ENCODE measurements at places on chromosomes 1 and 21.

DNA sequence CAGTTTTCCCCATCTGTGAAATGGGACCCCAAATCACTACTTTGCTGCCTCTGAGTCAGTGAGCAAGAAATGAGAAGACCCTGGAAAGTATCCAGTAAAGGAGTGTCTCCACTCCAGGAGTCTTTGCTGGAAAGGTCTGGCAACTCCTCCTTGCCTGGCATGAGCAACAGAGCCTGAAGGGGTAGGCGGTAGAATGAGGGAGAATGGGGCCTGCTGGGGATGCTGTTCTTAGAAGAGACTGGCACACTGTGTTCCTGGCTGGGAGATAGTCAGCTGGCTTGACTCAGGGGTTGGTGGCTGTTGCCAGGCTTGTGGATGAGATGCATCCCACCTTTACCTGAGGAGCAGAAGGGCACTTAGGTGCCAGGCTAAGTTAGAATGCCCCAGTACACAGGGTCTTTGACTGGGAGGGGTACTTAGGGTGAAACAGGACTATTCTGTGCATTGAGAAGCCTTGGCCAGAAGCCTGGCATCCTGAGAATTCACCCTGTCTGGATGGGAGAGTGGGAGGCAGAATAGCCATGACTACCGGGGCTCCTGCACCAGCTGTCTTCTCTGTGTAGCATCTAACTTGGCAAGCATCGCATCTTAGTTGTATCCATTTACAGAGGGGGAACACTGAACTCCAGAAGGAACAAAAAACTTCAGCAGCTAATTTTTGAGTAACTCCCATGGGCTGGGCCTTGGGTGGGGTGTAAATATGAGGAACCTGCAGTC, 2.5 kb downstream of the MFSD2A start:
- peak; percentile 14 for DNase-seq

- no peak for DNase-seq
These were observed 36.8 kb downstream of the MAP10 start for GRCh38 chr1:232841823-232842565.

DNA sequence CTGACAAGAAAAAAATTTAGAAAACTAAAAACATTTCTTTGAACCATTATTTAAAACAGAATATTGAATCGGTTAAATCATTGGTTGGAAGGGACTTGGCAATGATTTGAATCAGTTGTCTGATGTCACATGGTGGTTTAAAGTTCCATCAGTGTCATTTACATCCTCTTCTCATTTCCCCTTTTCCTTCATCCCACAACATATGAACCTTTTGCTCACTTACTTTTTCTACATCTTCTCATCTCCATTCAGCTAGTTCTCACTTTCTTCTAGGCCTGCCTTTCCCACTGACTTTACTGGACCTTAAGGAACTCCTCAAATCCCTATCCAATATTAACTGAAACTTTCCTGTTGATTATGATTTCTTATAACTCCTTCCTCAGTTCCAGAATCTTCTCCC, 58.5 kb downstream of the PHACTR4 start:
- DNase-seq, result no peak

GRCh38 chr21:14864211-14865021, 200.4 kb downstream of the NRIP1 start:
- DNase-seq, result peak; percentile 80

- DNase-seq, result peak; percentile 89
These were observed 31.8 kb downstream of the KCNK2 start for GRCh38 chr1:215114154-215114933.

DNA sequence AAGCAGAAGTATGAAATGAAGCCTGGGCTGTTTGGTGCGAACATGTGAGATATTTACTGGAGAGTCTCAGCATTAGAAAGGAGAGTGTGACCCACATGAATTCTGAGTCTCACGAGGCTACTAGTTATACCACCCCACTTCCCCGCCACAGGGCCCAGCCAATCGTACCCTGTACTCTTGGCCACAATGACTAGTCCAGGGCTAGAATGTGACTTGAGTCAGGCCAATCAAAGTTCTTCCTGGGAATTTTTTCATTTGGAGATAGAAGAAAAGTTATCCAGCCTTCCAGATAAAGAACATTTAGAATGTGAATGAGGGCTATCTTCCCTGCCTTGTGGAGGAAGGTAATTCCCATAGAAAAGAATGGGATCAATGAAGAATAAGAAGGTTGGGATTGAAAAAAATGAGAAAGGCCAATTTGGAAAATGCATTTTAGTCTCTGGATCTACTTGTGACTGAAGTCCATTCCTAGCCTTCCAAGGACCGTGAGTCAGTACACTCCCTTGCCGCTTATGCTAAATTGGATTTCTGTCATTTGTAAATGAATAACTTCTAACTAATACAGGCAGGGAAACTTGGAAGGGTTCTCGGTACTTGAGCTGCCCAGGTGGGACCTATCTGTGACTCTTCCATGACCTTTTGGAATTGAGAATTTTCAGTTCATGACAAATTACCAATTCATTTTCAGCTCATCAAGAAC, 12.3 kb upstream of the RIMKLA start:
- DNase-seq, result no peak

DNA sequence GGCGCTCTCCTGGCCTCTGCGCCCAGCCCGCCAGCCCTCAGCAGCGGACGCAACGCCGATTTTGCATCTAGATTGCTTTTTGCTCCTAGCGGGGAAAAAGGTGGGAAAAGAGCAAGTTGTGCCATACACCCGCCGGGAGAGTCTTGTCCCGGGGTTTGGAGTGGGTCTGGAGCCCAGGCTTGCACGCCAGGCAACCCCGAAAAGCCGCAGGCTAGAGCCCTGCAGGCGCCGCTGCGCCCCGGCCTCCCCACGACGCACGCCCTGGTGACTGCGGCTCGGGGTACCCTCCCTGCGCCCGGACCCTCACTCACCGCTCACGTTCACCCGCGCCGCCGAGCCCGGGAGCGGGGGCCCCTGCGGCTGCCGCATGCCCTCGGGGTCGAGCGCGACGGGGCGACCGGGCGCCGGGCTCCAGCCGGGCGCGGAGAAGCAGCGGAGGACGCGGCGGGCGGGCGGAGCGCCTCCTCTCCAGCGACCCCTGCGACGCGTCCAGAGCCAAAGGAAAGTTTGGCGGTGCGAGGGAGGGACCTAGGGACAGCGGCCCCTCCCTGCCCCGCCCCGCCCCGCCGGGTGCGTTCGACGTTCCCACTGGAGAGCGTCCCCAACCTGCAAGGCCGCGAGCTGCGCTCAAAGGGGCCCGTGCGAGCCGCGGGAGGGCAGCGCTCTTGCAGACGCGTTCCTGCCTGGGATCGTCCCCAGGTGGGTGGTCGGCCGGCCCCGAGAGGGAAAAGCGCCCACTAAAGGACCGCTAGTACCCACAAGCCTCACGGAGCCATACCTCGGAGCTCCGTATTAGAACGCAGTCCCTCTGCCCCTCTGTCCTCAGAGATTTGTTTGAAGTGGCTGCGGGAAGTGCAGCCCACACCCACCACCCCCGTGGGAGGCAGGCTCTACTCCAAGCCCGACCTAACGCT, at the start of gene LPAR3:
Gene LPAR3, minus strand, starts transcription at position 502 of the 914 bp plus-strand sequence. CDS start 27,086 bp downstream, outside the sequence.
- peak; percentile 58 for DNase-seq

DNA sequence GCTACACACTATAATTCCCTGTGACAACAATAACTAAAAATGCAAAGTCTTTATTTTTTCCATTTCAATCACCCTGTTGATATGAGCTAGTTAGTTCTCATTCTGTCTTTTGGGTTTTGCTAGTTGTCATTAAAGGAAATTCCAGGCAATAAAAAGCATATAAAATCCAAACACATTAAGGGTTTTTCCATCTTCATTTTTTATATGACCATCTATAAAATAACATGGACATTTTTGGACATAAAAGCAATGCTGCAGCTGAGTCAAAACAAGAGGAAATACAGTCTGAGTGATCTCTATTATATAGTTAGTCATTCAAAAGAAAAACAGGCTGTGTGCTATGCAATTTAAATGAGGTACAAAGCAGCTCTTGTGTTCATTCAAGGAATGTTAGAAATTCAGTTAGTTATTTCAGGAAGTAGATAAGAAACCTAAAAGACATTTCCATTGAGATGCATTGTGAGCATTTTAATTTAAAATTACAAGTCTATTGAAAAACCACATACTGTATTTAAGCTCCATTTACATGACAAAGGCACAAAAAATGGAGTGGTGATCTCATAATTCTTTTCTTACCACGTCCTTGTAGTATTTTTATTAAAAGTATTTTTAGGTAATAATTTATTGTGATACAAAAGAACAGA, 67.3 kb upstream of the BCL10 start:
- peak; percentile 86 for DNase-seq

DNA sequence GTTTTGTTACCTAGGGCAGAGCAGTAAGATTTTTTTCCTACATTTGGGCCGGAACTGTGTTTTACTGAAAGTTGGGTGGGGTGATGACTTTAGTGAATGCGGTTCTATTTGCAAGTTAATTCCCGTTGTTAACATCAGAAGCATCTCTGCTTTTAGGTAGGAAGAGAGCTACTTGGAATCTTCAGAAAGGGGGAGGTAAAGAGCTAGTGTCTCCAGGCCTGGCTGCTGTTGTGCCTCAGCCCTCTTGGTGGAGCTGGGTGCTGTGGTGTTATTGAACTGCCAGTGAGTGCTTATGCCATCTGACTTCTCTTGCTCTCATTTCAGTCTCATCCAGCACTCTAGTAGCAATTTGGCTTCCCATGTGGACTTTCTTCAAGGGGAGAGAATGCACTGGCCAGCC, 3.4 kb downstream of the KDM4A start:
- DNase-seq, result peak; percentile 54

DNA sequence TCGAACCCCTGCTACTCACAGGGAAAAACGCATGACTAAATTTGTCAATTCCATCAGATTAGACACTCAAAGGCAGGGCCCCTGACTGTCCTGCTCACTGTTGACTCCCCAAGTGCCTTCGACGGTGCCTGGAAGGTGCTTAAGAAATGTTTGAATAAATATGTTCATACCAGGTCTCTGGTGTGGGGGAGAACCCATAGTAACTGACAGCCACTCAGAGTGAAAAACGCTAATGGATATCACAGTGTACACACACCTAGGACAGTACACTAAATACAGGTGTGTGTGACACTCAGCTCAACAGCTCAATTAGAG, 39.7 kb upstream of the WASF2 start:
- no peak for DNase-seq

- peak; percentile 58 for DNase-seq
These were observed 6.0 kb upstream of the SF3A3 start for GRCh38 chr1:37995751-37996345.

- DNase-seq, result no peak
These were observed 12.4 kb upstream of the THRAP3 start for GRCh38 chr1:36211841-36212240.

- no peak for DNase-seq
These were observed 158.2 kb upstream of the RUNX1 start for GRCh38 chr21:35207322-35207721.

DNA sequence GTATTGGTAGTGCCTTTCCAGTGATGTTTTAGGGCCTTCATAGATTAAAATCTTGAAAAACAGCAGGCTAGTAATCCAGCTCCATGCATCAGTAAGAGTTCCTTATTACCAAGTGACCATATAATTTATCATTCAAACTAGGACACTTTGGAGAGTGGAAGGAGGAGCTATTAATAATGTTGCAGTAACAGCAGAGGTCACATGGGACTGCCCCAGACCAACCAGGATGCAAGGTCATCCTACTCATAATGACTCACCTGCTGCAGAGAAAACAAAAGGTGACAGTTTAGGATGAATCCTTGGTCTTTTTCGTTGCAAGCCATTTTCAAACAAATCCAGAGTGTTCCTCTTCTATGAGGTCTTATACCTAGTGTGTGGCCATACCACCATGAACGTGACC, 187.4 kb downstream of the NUF2 start:
- DNase-seq, result no peak

- peak; percentile 65 for DNase-seq
These were observed at the start of gene SELENON for GRCh38 chr1:25799935-25800702. SELENON (plus strand) TSS chr1:25800193; CDS start chr1:25800231, 38 bp downstream.

- peak; percentile 52 for DNase-seq
These were observed 1.5 kb downstream of the PHGDH start for GRCh38 chr1:119713039-119713748.

DNA sequence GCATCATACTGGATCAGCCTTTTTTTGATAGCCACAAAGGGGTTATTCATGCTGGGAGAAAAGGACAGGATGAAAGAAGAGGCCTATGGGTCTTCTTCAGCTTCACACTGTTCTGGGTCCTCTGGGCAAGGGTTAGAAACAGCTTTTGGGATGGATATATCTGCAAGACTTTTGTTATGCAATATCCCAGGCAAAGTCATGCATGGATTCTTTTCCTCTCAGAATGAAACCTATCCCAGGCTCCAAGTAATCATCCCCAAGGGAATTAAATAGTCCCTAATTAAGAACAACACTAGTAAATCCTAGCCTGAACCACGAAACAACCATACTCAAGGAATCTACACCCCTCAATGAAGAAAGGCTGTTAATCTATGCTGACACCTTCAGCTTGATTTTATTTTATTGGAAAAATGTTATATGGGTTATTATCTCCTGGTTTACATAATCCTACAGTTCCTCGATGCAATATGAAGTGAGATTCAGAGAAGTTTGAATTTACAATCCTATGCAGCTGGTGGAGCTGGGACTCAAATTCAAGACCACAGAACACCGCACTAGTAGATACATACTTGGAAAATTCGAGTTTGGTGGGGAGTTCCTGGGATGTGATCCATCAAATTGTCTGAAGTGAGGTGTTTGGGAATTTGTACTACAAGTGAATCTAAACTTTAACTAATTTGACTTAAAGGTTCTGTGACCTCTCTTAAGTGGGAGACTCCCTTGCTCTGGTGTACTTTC, 338.6 kb downstream of the TBX15 start:
- no peak for DNase-seq

- DNase-seq, result no peak
These were observed 2.7 kb downstream of the MAPKAPK2 start for GRCh38 chr1:206687251-206687914.

GRCh38 chr1:208291923-208292711, 47.9 kb upstream of the PLXNA2 start:
- no peak for DNase-seq

DNA sequence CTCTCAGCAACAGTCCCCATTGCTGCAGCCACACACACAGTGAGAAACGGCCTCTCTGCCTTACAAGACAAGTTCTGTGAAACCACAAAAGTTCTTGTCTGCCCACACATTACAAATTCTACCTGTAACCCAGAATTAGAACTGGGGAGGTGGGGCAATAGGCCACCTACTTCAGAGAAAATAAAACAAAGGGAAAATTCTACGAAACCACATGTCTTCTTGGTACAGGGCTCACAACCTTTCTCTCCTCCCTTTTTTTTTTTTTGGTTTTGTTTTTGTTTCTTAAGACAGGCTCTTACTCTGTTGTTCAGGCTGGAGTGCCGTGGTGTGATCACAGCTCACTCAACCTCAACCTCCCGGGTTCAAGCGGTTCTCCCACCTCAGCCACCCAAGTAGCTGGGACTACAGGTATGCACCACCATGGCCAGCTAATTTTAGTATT, 30.2 kb downstream of the LPAR3 start:
- DNase-seq, result no peak

DNA sequence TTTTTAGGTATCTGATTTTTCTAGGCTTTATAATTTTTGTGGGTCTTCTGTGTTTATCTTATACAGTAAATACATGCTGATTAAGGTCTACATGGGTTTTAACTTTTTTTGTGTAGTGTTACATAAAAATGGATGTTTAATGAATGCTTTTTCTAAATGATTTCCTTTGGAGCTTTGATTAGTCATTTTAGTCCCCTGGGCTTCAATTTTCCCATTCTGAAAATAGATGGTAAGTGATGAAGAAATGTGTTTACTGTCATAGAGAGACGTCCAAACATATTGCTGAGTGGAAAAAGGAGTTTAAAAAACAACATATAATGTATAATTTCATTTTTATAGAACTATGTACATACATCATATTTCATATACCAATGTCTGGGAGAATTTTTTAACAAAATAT, 140.9 kb upstream of the HMCN1 start:
- DNase-seq, result no peak

All from EL (cell line).